Ureter (tissue), 1 donor: ENCODE measurements at places on chromosomes 2 and 18.

- no peak for DNase-seq
Measured at GRCh38 chr2:120439637-120440384, 93.9 kb downstream of the INHBB start.

GRCh38 chr18:31050635-31051034 is 8.1 kb upstream of the DSC3 start:
- DNase-seq, result no peak

DNA sequence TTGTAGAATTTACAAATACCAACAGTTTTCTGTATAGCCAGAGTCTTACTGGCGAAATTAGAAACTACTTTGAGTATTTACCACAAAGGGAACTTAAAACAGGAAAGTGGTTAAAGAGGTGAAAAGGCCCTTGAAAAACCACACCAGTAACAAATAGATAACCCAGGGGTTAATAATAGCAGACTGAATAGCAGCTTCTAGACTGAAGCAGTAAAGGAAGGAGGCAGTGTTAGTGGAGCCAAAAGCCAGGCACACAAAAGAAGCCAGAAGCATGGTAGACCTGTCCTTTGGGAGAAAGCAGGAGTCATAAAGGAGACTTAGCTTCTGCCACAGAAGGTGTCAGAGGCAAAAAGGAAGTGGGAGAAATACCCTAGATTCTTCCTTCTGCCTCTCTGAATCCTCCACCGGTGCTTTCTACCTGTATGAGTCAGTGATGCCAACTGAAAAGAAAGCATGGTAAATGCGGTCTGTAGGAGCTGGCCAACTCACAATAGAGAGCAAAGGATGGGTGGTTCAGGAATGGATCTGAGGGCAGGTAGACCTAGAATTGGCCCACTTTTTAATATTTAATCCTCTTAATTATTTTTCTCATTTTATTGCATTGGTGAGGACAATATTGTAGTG is 97.3 kb downstream of the ARL6IP6 start:
- DNase-seq, result no peak

- DNase-seq, result no peak
Measured at GRCh38 chr2:178479758-178480226, 465 bp upstream of the PLEKHA3 start.

- no peak for DNase-seq
Measured at GRCh38 chr2:197369228-197369932, 58.8 kb upstream of the ANKRD44 start.

DNA sequence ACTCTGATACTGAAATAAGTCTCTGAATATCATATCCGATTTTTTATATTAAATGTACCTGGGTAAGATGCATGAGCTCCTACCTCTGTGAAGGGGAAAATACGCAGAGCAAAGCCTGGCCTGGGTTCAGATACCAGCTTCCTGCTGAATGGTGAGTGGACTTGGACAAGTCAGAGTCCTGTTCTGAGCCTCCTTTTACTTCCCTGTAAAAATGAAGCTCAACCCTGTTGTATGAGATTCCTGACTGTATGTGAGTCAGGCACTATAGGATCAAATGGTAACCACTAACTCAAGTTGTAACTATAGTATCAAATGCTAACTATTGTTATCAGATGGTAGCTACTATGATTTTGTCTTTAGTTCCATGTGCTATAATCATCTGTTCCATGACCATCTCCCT is 561.7 kb downstream of the CNTNAP5 start:
- DNase-seq, result no peak

GRCh38 chr18:55439056-55439455 is 148.9 kb downstream of the TCF4 start:
- no peak for DNase-seq

DNA sequence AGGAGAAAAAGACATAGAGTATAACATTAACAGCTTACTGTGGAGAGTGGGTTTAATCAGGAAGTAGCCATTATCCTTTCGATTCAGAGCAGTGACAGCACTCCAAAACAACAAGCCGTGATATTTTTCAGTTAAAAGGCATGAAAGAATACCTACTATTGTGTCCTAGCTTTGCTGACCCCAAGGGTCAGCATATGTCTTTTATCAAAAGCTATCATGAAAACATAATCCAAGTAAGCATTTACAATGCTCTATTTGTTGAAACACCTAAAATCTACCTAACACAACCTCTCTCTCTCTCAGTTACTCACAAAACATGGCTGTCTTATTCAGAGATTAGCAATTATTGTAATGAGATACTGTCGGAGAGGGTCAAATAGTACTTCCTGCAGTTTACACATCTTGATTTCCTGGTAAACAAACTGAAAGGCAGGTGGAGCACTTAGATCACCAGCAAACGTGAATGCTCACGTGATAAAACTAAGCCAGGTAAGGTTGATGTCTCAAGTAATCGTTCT is 100.0 kb downstream of the BAZ2B start:
- DNase-seq, result no peak

GRCh38 chr2:189299974-189300373 is 120.4 kb upstream of the COL5A2 start:
- DNase-seq, result no peak

DNA sequence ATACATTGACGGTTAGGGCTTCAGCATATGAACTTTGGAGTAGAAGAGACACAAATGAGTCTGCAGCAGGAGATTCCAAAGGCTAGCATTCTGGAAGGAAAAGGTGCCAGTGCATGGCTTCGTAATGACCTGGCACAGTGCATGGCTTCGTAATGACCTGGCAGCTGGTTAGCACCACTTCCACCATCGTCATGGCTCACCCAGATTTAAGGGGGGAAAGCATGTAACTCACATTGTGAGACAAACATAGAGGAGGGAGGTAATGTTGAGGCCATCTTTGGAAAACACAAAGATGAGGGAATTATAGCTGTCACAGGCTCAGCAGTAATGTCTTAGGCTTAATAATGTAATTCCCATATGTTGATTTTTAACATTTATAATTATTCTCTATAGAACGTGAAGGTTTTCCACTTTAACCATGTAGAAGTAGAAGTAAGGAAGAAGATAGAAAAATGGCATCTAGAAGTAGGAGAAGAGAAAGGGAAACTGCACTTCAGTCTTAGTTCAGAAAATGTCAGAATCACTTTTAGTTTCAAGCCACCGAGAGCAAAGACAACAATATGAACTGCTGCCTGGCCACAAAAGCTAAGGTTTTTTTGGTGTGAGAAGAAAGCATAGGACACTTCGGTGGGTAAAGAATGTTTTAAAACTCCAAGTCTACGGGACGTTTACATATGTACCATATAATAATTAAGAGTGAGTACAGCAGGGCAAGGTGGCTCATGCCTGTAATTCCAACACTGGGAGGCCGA is 6.8 kb upstream of the STK25 start:
- no peak for DNase-seq

- no peak for DNase-seq
Measured at GRCh38 chr2:235920216-235920865, 247.8 kb downstream of the GBX2 start.

GRCh38 chr2:26481706-26482105 is 3.8 kb upstream of the OTOF start:
- DNase-seq, result no peak
